ENCODE measurements at places on chromosomes 7 and 10.
A peak's percentile ranks its signal among the peaks of the same experiment; 100 is the strongest.

GRCh38 chr7:139953229-139953628 is 109.5 kb downstream of the PARP12 start:
- no peak for DNase-seq

GRCh38 chr7:33905389-33906032 is at the start of gene BMPER:
TSS of gene BMPER (plus strand) at chr7:33905539. CDS start at chr7:33905614, 75 bp downstream.
- no peak for DNase-seq

DNA sequence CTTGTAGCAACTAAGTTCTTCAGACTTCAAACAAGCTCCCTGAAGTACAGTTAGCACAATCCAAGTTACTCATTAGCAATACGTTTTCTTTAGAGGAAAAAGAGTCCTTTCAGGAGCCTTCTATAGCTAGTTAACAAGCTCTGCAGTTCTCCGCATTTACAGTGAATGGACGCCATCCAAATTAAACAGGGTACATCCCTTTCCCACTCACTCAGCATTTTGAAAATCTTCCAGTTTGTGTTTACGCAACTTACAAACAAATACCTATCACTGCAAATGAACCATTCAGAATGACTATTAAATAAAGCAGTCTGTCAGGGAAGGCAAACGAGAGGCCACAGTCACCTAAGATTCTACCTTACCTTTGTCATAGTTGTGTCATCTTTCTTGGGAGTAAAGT is 84.5 kb downstream of the RNF32 start:
- DNase-seq, result peak; percentile 11

GRCh38 chr7:37504801-37505200 is 56.1 kb upstream of the ELMO1 start:
- no peak for DNase-seq

GRCh38 chr7:77425101-77426051 is 9.2 kb upstream of the GSAP start:
- no peak for DNase-seq

DNA sequence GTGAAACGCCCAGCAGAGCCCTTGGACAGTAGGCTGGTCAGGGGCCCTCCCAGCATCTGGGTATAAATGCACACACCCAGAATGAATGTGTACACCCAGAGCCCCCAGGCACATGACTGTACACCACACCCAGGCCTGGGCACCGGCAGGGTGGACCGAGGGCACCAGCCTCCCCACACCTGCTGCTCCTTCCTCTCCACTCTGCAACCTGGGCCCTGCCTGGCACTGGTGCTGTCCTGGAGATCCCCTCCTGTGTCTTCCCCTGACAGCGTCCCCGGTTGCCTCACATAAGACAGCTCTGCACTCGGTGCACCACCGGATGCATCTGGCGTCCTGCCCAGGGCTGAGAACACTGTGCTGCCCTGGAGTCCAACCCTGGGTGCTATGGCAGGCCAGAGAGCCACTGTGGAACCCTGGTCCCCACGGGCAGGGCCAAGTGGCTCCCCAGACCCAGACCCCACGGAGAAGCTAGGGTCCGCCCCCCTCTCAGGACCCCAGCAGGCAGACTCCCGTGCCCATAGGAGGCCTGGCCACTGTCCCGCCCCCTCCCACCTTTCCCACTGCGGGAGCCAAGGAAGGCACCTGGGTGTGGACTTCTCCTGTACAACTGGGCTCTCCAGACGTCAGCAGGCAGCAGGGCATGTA is 6.6 kb downstream of the RASGEF1A start:
- DNase-seq, result peak; percentile 7

DNA sequence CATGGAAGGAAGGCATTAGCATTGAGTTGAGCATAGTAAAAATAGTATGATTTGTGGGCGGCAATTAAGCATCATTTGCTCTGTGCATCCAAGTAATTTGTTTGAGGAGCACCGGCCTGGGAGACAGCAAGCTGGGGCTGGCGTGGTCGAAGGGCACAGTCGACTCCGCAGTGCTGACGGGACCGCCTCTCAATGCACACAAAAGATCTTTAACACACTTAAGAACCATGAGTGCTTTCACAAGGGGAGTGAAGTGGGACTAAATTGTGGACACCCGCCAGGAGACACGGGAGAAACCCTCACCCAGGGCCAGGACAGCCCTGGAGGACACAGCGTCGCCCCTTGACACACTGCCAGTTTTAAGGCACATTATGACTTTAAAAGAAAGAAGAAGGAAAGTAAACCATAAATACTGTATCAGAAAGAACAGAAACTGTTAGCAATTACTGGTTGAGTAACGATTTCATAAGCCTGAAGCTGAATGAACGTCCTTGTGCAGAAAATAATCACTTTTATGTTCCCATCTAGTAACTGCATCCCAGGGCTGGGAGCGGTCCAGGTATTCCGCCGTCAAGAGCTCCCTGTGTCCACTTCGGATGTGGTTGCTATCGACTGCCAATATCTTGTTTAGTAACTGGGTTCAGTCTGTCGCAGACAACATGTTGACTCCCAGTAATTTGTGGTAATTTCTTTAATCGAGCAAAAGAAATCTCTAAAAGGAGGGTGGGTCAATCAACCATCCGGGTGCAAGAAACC is 102.1 kb downstream of the EBF3 start:
- no peak for DNase-seq

- DNase-seq, result peak; percentile 32
Measured at GRCh38 chr7:101542527-101543241, 86.4 kb downstream of the MYL10 start.
